Psoas muscle (tissue), 8 donors: ENCODE measurements at places on chromosomes 2 and 18. TPM values are rescaled to one million over a fixed set of nuclear protein-coding genes. Genes with fewer than 3 reads are reported as not detected.

- DNase-seq: no peak
Measured at GRCh38 chr2:197710424-197711042, 5.4 kb downstream of the MARS2 start.

DNA sequence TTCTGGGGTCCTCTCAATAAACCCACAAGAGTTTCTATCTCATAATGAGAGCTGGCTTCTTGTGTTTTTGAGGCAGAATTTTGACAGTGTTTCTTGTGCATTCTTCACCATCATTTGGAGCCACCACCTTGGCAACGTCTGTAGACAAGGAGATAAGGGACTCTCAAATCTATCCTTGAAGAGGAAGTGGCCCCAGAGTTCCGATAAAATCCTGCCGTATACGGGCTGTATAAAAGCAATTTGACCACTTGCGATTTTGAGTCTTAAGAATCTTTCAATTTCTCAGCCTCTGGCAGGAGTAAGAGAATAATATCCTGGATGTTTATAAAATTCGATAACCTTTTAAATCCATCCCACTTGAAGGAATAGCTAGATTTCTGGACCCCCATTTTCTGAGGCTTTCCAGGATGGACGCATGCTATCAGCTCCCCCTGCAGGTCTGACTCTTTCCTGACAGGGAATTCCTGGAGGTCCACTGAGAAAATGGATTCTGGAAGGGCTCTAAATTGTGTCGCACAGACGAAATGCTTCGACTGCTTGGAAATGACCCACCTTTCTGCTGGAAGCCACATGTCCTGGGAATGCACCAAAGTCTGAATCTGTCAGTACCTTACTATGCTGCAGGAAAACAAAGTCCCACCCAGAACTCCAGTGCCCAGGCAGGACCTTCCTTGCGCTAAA is 54.1 kb downstream of the E2F6 start:
- no peak for DNase-seq

- DNase-seq: peak; percentile 60
Measured at GRCh38 chr2:85911814-85912692, 23.3 kb upstream of the ST3GAL5 start.

DNA sequence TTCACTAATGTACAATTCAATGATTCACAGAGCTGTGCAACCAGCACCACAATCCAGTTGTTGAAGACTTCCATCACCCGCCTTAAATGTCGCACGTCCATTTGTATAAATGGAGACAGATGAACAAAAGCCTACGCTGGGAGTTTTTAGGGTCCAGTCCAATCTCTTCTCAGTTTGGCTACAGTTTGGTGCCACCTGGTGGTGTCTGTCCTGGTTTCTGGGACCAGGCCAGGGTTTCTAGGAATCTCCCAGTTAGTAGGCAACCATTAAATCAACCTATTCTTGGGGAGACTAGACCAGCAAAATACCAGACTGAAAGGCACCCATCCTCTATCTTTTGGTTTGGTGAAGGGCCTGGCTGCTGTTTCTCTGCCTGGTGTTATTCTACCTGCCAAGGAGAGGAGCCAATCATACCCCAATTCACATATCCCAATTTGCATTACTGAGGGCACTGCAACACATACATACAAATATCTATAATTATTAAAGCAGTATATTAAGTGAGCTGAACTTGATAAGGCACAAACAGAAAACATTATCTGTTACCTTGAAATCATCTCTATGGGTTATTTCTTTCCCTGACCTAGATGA is 3.2 kb upstream of the DDX1 start:
- peak; percentile 67 for DNase-seq

DNA sequence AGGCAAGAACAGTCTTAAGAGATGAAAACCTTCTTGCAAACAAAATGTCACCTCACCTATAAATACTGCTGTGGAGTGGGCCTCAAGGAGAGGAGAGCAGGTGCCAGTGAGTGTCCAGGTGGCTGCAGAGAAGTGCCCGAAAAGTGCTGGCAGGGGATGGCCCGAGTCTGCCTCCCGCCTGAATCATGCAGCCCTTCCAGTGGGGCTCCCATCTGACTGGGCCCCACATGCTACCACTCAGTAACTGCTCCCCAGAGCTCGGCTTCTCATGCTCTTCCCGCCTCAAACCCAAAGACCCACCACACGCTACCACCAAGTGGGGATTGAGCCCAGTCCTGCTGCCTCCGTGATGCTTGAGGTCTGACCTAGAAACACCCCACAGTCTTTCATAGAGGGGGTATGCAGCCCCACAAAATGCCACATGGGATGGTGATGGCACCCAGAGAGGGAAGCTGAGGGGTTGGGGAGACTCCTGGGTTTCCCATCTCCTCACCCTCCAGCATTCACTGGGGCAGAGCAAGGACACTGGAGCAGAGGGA is 7.4 kb downstream of the HS6ST1 start:
- peak; percentile 12 for DNase-seq

- DNase-seq: no peak
Measured at GRCh38 chr2:101976891-101977290, 14.9 kb upstream of the IL1R2 start.

- no peak for DNase-seq
Measured at GRCh38 chr2:48589170-48589767, 28.4 kb upstream of the GTF2A1L start.

DNA sequence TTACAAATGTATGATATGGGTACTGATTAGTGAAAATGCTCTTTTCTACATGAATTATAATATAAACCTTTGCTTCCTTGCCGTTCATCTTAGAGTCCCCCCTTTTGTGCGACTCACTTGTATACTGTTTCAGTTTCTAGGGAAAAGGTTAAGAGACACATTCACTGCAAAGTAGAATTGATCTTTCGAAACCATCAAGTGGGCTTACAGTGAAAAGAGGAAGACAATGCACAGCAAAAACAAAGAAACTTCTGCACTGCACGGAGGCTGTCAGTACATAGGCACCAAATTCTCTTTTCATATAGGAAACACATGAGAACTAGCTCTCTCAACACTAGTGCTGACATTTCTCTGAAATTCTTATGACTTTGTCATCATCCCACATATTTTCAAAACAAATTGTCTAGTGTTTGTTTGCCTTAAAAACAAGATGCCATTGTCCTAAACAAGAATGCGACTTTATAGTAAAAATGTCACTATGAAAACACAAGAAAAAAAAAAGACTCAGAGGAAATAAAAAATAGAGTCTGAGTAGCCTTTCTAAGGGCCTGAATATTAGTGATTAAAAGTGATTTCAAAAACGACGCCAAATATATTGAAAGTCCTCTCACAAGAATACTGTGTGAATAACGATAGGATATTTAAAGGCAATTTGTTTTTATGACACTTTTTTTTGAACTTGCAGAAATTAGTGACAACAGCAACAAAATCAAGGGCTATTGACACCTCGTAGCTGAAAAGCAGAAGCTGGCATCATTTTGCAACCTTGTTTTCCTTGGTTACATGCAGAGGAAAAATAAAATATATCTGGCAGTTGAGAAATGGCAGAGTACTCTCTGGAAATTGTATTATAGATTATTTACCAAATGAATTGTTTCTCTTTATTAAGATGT is 827.0 kb downstream of the BCL11A start:
- DNase-seq: no peak

DNA sequence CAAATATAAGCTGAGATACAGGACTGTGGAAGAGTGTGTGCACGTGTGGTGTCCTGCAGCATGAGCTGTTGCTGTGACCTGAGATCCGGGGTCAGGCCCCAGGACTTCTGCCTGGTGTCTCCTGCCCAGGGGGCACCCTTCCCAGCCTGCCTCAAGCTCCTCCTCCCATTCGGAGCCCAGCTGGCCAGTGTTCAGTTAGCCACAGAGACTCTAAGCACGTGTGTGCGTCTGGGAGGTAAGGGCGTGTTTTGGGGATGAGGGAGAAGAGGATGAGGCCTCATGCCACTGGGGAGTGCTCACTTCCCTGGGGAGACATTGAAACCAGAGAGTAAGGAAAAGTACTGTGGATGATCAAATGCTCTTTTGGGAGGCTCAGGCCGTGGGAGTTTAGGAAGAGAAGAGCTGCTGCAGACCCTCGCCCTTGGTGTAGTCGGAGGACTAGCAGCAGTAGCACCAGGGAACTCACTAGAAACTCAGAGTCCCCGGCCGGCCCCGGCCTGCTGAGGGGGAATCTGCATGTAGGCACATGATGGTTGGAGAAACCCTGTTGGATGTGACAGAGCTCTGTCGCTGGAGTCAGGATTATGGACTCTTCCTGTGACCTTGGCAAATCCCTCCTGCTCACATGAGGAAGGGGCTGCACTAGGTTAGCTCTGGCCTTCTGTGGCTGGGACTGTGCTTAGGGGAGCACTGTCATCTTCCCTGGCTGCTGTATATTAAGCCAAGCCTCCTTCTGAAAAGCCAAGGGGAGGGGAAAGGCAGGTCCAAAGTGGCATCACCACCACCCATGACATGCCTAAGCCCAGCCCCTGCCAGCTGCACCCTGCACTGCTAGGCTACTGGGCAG is 231.1 kb downstream of the DYSF start:
- no peak for DNase-seq

DNA sequence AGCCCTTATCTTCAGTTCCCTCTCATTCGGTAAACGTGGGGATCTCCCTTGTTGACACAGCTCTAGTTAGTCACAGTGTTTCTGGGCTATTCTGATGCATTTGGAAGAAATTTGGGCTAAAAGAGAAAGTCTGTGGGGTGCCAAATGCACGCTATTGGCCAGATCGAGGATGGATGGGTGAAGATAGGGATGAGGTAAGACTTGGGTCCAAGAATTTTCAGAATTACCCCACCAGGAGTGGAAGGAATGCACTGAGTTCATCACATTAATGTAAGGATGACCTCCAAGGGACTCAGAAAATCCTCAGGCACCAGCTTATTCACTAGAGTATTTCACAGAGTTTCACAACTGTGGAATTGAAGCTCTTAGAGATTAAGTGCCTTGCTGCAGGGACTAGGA is 49.3 kb downstream of the NRP2 start:
- no peak for DNase-seq

DNA sequence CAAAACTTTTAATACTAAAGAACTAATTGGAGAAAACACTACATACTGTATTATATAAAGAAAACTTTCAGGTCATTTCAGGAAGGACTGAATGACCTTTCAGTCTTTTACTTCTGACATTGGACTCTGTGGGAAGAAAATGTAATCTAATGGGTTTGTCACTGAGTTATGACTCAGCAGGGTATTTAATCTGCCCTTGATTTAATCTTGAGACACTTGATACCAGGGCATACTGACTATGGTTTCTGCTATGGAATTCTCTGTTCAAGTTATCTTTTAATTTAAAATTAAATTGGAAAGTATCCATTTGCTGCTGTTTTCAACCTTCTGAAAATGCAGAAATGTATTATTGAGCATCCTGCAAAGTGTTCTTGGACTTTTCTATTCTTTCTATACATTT is 354.2 kb upstream of the GALNT5 start:
- DNase-seq: no peak

DNA sequence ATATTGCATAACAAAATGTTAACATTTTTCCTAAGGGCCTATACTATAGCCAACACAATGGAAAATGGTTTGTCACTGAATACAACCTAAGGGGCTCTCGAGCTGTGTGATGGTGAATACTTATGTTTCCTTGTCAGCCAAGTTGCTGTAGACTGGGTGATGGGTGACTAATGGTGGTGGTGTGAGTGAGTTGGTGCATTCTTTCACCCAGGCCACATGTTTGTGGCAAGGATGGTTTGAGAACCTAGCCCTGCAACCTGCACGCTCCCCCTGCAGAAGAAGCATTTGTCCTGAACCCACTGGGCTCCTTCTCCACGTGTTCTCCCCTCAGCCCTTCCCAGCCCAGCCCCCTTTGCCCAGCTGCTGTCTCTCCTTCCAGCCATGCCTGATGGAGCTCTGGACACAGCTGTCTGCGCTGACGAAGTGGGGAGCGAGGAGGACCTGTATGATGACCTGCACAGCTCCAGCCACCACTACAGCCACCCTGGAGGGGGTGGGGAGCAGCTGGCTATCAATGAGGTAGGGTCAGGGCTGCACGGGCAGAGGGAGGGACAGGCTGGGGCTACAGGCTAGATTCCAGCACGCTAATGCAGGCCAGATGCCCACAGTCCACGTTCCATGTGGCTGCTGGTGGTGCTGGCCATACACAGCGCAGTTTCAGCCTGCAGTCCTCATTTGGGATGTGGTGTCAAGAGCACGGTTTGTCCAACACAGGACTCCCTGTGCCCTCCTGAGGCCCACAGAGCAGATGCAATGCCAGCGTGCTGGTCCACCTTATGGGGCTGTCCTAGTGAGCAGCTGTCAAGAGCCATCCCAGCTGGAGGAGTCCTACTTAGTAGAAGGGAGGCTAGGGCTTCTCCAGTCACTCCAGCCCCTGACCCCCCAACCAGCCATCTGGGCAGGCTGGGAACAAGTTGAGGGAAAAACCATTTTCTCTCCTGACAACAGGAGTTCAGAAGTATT is 65.4 kb downstream of the FAM168B start:
- no peak for DNase-seq

The IFT172 gene
- total RNA-seq: 4.4 TPM

GRCh38 chr18:58268849-58269248 is 224.8 kb downstream of the NEDD4L start:
- DNase-seq: no peak

DNA sequence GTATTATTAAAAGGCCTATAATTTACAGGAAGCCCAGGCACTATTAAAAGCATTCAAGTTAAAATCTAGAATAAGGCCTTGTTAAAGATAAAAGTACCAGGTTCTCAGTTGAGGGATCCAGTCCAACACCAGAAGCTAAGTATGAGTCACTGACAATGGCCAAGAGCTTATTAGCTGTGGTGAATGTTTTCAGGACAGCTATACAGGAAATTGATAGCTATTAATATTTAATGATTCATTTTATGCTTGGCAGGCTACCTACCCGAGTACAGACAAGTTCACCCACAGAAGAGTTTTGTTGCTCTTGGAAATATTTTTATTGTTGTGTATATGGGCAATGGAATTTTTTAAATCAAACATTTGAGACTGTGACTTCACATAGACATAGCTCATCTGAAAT is 729.6 kb upstream of the ZNF804A start:
- no peak for DNase-seq

DNA sequence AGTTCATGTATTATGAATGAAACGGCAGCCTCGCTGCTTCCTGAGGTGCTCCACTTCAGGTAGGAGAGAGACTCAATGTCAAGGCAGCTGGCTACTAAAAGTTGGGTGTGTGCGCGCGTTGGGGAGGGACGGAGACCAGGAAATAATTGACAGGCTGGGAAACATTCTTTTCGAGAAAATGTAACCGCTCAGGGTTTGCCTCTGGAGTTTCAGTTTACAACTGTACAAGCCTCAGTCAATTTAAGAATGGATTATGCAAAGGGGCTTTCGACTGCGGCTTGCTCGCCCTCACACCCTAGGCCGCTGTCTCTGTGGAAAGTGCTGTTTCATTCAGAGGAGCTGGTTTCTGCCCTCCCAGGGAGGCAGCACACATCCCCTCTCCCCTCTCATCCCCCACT is 4.4 kb upstream of the SPRED2 start:
- DNase-seq: no peak

The HOXD3 gene
- total RNA-seq: 3.8 TPM
